ENCODE measurements at places on chromosomes 5 and 9.

DNA sequence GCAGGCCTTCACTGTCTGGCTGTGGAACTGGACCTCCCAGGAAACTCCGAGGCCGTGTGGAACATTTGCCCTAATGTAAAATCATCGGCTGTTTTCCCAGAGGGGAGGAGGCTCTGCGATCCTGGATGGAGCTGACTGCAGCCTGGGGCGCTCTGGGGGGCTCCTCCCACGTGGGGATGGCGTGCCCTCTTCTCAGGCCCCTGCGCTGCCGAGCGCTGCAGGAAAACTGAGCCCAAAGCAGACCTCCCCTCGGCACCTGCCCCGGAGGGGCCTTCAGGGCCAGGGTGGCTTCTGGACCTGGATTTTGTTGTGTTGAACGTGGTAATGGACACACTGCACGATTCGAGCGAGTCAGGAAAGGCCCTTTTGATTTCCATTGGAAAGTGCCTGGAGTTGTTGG, 23.9 kb downstream of the HNRNPH1 start:
- no peak for DNase-seq

GRCh38 chr9:116504893-116505480, 182.1 kb upstream of the TRIM32 start:
- no peak for DNase-seq

- DNase-seq = no peak
Measured at GRCh38 chr9:71758785-71759184, 9.5 kb downstream of the CEMIP2 start.

- DNase-seq = no peak
Measured at GRCh38 chr5:44845777-44846176, 37.0 kb downstream of the MRPS30 start.

GRCh38 chr5:159899067-159900049, 16.9 kb upstream of the ADRA1B start:
- DNase-seq = no peak

DNA sequence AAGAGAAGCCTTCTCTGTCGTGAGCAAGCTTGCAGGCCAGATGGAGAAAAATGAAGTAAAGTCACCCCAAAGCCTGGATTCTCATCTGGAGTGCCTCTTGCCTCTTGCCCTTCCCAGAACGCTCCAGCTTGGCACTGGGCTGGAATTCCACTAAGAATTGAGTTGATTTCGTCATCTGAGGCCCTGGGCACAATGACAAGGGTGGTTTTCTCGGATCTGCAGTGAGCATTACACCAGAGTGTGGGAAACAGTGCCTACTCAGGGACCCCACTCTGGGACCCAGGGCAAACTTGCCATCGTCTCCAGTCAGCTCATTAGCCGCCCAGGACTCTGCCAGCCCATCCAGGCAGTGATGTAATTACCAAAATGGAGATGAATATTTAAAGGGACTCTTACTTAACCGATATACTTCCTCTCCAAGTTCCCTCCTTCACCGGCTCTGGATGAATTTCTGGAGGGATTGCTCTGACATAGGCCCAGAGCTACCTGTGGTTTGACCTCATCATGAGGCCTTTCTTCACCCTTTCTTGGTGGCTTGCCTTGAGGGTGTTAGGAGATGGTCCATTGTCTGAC, 44.7 kb upstream of the LCP2 start:
- DNase-seq = no peak

- DNase-seq = no peak
Measured at GRCh38 chr9:133942206-133942975, 49.7 kb downstream of the VAV2 start.

DNA sequence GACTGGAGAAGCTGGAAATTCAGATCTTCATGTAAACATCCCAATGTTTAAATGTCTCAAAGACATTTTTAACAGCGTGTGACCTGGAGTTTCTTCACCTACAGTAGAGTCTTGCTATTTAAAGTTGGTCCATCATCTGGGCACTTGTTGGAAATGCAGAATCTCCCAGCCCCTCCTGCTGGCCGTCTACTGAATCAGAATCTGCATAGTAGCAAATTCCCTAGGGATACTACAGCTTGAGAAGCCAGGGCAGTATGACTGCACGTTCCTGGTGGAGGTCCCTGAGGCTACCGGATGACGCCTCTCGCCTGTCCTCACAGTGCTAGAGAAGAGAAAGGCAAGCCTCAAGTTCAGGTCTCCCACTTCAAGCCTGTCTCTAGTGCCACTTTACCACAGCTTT, 15.7 kb downstream of the SAP30L start:
- DNase-seq = no peak

DNA sequence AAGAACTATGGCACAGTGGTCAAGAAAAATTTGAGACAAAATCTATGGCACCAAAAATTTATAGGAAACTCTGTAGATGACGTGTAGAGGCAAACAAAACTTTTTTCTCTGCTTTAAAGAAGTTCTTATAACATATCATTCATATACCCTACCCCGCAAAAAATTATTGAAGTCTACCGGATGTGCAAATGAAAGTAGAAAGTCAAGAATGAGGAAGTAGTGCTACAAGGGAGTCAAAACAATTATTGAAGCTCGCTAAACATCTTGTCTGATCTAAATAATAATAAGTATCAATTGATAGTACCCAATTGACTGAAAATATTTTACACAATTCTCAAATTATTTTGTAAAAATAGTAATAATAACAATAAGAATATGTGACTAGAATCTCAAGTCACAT, 398.5 kb downstream of the TAF11L14 start:
- DNase-seq = no peak

GRCh38 chr9:36532353-36532752, 40.3 kb upstream of the MELK start:
- no peak for DNase-seq

GRCh38 chr5:59840200-59840601, 53.3 kb downstream of the PDE4D start:
- DNase-seq = no peak

GRCh38 chr9:2180154-2180553, 165.0 kb downstream of the SMARCA2 start:
- DNase-seq = no peak

GRCh38 chr5:134119720-134120119, 5.2 kb downstream of the TCF7 start:
- no peak for DNase-seq

DNA sequence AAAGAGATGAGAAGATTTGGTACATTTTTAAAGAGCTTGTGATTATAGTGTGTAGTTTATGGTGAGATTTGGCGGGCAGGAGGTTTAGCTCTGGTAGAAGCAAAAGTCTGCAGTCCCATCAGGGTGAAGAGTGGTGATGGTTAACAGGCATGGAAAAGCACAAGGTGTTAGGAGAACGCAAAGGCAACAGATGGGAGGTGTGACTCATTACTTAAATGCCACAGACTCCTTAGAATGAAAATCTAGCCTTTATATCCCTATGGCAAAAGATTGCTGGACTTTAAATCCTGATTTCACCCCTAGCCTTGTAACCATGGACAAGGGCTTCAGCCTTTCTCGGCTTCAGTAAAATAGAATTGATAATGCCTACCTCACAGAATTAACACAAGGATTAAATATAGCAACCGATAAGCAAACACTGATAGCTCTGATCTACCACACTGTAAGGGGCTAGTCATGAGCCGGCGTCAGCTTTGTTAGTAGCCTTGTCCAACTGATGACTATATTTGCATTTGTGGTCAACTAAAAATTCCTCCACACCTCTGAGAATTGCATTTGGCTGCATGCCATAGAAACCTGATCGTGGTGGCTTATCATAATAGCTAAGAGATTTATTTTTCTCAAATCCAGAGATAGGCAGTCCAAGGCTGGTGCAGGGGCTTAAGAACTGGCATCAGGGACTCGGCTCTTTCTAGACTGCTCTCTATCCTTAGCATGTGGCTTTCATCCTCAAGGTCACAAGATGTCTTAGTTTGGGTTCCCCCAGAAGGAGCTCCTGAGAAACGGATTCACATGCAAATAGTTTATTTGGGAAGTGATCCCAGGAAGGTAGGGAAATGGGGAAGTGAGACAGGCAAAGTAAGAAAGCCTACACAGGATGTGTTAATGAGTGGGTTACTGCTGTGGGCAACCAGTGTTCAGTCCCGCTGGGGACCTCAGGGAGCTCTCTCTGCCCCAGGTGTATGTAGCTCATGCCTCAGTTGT, 19.6 kb downstream of the MFAP3 start:
- DNase-seq = no peak

GRCh38 chr9:131290767-131291370, 1.3 kb downstream of the PLPP7 start:
- DNase-seq = no peak

Data from cortex of kidney (tissue), 1 donor.